NCI-H1436 treated with DMSO at 0.1 percent for 48 hours (cell line): ENCODE measurements at places on chromosomes 4 and X.

- no peak for DNase-seq
Measured at GRCh38 chr4:85701861-85702321, 226.9 kb downstream of the ARHGAP24 start.

DNA sequence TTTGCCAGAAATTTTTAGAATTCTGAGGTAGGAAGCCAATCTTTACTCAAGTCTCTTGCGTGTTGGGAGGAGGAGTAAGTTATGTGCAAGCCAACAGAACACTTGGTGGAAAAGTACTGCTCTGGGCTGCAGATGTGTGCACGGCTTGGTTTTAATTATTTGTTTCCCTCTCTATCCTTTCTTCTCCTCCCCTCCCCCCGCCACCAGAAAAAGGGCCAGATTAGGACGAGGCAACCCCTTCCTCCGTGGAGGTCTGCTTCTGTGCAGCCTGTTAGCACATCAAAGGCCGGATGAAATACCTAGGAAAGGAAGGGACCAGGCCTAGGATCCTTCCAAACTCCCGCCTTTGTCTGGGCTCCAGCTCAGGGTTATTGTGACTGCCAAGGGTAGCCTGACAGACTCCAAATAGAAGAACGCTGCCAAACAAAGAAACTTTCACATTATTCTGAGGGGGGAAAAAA lies 1.0 kb upstream of the PGRMC1 start:
- no peak for DNase-seq

DNA sequence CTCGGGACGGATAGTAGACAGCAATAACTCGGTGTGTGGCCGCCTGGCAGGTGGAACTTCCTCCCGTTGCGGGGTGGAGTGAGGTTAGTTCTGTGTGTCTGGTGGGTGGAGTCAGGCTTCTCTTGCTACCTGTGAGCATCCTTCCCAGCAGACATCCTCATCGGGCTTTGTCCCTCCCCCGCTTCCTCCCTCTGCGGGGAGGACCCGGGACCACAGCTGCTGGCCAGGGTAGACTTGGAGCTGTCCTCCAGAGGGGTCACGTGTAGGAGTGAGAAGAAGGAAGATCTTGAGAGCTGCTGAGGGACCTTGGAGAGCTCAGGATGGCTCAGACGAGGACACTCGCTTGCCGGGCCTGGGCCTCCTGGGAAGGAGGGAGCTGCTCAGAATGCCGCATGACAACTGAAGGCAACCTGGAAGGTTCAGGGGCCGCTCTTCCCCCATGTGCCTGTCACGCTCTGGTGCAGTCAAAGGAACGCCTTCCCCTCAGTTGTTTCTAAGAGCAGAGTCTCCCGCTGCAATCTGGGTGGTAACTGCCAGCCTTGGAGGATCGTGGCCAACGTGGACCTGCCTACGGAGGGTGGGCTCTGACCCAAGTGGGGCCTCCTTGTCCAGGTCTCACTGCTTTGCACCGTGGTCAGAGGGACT lies 5.7 kb upstream of the MSANTD1 start:
- no peak for DNase-seq

- DNase-seq = no peak
Measured at GRCh38 chrX:109533631-109534030, 3.0 kb upstream of the NXT2 start.

DNA sequence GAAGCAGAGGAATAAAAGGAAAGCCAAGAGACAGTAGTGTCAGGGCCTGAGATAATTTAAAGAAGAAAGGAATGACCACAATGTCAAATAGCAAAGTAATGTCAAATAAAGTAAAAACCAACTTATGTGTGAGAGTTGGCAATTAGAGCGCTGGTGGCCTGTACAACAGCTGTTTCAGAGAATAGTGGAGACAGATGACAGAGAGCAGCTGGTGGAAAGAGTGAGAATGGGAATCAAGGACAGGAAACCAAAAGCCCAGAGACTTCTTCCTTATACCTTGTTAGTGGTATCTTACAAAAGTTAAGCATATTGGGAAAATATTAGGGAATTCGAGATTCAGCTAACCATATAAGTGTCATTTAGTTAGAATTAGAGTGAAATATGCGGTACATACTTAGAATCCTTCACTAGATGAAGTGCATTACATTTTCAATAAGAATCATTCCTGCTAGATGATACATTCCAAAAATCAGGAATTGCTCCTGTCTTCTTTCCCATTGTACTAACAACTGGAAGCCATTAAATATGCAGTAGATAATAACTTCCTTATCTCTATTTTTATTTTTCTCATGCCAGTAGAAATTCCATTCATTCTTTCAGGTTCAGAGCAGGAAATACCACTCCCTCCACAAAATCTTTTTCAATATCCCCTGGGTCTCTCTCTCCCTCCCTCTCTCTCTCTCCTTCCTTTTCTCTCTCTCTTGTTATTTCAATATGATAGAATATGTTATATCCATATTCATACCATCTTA lies 525.4 kb downstream of the CENPC start:
- DNase-seq = no peak

DNA sequence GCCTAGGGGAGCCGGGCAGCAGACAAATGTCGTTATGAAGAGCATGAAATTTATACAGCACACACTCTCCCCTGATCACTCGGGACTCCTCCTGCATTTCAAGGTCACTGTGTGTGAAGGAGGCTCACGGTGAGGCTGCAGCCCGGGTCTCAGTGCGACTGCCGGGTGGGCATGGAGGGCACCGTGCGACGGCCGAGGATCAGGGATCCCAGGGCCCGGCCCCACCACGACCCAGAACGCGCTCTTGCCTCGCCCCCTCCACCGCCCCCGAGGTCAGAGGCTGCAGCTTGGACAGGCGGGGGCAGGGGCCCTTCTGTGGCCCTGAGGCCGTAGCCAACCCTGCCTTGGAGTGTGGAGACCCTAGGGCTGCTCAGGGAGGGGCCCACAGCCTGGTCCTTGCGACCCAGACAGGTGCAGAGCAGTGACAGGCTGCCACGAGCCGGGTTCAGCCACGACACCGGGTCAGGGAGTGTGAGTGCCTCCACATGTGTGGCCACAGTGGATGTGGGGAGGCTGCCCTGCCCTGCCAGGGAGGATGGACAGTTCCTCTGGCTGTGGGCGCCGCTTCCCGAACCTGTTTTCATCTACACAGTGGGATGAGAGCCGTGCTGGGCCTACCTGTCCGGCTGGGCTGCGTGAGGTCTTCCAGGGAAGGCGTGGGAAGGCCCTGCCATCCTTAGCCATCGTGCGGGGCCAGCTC lies 89.3 kb upstream of the NKX1-1 start:
- no peak for DNase-seq

GRCh38 chrX:135340831-135341230 lies 31.6 kb downstream of the ETDC start:
- no peak for DNase-seq

GRCh38 chr4:89222170-89222569 lies 85.4 kb downstream of the GPRIN3 start:
- DNase-seq = no peak

GRCh38 chrX:130539721-130540321 lies 138.0 kb downstream of the RBMX2 start:
- peak; percentile 6 for DNase-seq

GRCh38 chr4:138182838-138183426 lies 59.2 kb downstream of the SLC7A11 start:
- no peak for DNase-seq

DNA sequence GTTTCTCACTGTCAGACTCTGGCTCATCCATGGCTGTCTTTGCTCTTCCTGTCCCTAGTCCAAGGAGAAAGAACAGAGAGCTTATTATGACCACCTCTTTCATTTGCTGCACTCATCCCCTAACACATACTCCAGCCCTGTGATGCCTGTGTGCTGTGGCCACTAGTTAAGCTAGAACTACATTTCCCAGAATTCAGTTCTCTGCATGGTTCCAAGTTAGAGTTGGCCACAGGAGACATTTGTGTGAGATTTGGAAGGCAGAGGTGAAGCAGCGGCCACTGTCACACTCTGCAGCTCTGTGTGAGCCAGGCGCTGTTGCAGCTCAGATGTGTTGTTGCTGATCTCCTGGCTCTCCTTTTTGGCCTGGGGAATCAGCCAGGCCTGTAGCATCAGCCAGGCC lies 188.2 kb upstream of the ATP6AP2 start:
- no peak for DNase-seq

DNA sequence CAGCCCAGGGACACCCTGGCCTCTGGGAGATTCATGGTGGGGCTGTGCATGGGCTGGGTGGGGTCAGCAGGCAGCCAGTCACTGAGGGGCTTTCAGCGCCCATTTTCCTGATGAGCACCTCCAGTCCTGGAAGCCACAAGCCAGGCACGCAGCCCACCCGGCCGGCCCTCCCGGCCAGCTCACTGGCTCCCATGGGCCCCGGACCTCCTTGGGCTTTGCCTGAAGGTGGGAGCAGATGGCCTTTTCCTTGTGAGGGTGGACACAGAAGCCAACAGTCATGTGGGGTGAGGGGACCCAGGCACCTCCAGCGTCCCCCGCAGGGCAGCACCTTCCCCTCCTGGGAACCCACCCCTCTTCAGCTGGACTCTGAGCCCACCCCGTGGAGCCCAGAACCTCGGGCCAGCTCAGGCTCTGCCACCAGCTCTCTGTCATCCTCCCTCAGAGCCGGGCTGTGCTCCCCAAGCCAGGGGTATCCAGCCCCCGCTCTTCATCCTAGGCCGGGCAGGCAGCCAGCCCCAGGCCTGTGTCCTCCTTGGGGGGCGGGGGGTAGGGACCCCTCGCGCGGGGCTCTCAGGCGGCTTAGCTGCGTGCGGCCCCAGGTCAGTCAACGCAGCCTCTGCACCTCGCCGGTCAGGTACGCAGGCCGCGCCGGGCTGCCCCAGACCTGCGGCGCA lies 798 bp upstream of the FGFR3 start:
- DNase-seq = no peak

- no peak for DNase-seq
Measured at GRCh38 chrX:118468122-118468521, 27.5 kb upstream of the DOCK11 start.

- no peak for DNase-seq
Measured at GRCh38 chr4:7031558-7032449, 11.4 kb upstream of the TADA2B start.

DNA sequence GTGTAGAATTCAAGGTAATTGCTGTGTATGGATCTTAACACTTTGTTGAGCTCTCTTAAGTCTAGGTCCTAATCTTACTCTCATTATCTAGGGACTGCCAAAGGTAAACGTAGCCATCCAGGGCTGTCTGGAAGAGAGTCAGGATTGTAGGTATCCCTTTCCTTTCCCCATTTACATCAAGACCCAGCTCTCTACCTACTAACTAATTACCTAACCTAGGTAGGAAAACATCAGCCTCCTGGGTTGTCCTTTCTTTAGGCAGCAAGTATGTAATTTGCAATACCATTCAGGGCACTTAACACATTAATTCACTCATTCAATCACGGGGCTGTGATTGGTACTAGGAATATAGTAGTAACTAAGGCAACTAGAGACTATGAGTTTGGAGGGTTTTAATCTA lies 15.2 kb upstream of the CPEB2 start:
- DNase-seq = no peak

- DNase-seq = no peak
Measured at GRCh38 chr4:55763996-55764395, 55.6 kb upstream of the EXOC1L start.

- no peak for DNase-seq
Measured at GRCh38 chr4:1856943-1857699, 1.2 kb upstream of the LETM1 start.

DNA sequence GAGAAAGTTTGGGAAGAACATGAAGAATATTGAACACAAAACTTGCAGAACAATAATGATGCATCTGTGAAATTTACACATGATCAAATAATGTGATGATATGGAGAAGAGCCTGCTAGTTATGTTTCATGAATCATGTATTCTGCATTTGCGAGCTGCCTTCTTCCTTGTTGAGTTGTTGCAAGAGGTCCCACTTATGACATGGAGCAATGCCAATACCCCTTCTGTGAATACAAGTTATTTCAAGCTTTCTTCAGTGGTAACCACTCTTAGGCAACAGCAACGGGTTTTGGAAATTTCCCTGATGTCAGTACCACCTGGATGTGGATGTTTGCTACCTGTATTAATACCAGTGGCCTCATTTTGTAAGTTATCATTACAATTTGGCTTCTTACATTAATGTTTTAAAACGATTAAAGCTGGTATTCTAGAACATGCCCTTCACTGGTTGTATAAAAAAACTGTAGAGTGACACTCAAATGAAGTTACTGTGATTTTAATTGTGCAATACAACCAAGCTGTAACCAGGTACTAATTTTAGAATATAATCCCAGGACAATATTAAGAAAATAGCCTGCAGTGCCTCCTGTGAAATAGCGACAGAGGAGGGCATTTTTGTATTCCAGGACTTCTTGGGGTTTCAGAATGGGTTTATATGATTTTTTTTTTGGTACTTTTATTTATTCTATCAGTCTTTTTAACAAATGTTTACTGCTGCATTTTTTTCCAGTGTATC lies 25.3 kb downstream of the IQCM start:
- DNase-seq = no peak

GRCh38 chr4:26151615-26152014 lies 169.2 kb upstream of the RBPJ start:
- no peak for DNase-seq

DNA sequence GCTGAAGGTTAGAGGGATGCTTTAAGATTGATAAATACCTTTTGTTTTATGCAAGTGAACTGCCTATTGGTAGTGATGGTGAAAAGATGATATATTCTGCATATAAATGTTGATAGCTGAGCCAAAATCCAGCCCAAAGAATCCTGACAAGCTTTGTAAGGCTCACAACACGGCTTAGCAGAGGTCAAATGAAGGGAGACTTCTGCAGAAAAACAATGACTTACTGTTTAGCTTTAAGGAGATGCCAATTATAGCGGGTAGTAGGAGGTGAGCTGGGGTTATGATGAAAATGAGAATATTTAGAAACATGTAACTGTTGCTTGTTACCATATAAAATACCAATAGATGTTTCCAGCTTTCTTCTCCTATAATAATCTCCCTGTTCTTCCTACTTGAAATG lies 97.1 kb downstream of the AFF1 start:
- DNase-seq = no peak

- DNase-seq = no peak
Measured at GRCh38 chr4:83356899-83357661, 22.4 kb upstream of the HPSE start.

- DNase-seq = no peak
Measured at GRCh38 chrX:13258052-13258444, 61.8 kb downstream of the ATXN3L start.

GRCh38 chrX:134180601-134181274 lies 56.2 kb upstream of the CCDC160 start:
- DNase-seq = no peak

DNA sequence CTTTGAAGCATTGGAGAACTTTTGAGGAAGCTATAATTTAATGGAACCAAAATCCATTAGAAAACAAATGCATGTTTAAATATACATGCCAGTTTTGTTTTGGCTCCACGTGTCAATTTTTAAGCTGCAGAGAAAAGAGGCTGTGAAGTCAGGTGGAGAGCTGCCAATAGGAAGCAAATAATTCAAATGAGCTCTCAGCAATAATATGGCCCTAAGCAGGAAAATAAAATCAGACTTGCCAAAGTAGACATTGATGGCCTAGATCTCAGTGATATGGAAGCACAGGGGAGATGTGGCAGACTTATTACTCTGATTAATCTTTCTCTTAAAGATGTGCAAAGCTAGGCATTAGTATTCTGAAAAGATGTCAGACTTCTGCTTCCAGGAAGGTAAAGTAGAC lies 769.8 kb upstream of the NDST4 start:
- no peak for DNase-seq

- no peak for DNase-seq
Measured at GRCh38 chrX:11541510-11541909, 124.2 kb downstream of the ARHGAP6 start.
